Activated naive CD4-positive, alpha-beta T cell (primary cell): ENCODE measurements at places on chromosomes 3 and 15.

DNA sequence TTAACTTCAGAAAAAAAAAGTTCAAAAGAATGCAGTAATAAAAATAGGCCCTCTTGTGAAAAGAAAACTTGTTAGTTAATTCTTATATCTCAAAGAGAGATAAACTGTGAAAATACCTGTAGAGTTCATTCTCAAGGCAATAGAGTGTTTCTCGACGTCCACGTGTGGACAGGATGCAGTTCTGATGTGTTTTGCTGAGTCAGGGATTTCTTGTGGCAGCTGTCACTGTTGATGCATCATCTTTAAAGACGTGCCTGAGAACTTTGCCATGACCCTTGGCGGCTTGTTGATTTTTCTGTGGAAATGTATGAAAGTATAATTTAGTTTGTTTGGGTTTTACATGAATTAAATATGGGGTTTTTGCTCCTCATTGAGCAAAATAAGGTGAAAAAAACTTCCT lies 702.2 kb downstream of the NLGN1 start:
- DNase-seq = no peak

GRCh38 chr3:81793410-81793809 lies 32.0 kb upstream of the GBE1 start:
- no peak for DNase-seq

GRCh38 chr3:57917601-57918000 lies 90.6 kb upstream of the FLNB start:
- DNase-seq = no peak

DNA sequence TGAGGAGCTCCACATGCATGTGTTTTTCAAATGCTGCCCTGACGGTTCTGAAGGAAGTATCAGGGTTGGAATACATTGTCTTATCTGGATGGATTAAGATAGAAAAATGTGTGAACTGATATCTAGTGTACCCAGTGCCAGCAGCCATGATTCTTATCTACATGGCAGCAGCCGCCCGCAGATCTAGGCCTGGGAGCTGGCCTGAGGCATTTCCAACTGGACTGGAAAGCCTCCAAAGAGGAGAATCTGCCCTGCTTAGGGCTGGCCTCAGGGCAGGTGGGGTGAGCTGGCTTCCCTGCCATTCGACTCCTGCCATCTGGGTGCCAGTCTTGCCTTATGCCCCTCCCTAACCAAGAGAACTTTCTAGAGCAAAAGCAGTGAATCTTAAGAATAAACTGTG lies 125.8 kb downstream of the SSR3 start:
- no peak for DNase-seq
